Endothelial cell (in vitro differentiated cells): ENCODE measurements at places on chromosomes 6 and 20.
A peak's percentile ranks its signal among the peaks of the same experiment; 100 is the strongest.

- no peak for DNase-seq
Measured at GRCh38 chr6:38688579-38689087, 14.3 kb downstream of the GLO1 start.

DNA sequence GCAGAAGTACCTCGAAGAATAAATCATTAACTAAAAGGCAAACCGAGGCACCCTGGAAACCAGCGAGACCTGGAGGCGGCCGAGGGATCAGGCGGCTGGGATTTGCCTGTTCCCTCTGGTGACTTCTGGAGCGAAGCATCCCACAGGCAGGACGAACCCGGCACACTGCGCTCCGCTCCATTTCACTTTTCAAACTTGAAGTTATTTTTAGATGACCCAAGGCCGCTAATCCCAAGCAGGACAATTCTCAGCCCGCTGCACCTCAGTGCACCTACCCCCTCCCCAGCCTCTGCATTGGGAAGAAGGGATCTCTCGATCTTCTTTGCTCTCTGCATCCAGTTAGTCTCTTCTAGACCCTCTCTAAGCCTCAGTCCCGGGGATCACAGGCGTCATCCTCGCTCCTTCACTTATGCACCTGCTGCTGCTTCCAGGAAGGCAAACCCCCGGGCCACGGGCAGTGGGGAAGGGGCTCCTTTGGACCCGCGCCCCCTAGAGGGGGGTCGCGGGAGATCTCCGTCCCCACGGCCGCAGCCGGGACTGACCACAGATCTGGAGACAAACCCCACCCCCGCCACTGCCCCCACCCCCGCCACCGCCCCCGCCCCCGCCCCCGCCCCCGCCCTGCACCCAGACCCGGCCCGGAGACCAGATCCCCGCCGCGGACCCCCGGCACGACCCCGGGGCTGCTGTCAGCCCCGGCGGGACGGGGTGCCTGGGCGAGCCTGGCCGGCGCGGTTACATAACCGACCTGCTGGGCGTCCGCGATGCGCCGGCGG lies 636 bp downstream of the RCAN2 start:
- peak; percentile 77 for DNase-seq

GRCh38 chr6:43923376-43924221 lies 153.6 kb downstream of the VEGFA start:
- DNase-seq: no peak

DNA sequence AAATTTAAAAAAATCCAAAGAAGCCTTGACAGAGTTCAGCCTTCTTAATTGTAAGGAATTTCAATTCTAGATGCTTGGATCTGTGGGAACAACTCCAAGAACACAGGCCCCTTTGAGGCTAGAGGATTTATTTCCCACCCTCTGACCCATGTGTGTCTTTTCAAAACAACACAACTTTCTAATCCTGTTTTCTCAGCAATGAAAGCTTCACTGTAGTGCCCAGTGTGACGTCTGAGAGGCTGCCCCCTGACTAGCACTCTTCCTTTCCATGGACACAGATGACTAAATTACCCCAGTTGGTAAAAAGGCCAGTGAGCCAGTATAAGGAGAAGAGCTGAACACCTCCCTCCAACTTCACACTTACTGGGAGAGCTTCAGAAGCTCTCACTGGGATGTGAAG lies 16.5 kb upstream of the CCR6 start:
- DNase-seq: no peak

DNA sequence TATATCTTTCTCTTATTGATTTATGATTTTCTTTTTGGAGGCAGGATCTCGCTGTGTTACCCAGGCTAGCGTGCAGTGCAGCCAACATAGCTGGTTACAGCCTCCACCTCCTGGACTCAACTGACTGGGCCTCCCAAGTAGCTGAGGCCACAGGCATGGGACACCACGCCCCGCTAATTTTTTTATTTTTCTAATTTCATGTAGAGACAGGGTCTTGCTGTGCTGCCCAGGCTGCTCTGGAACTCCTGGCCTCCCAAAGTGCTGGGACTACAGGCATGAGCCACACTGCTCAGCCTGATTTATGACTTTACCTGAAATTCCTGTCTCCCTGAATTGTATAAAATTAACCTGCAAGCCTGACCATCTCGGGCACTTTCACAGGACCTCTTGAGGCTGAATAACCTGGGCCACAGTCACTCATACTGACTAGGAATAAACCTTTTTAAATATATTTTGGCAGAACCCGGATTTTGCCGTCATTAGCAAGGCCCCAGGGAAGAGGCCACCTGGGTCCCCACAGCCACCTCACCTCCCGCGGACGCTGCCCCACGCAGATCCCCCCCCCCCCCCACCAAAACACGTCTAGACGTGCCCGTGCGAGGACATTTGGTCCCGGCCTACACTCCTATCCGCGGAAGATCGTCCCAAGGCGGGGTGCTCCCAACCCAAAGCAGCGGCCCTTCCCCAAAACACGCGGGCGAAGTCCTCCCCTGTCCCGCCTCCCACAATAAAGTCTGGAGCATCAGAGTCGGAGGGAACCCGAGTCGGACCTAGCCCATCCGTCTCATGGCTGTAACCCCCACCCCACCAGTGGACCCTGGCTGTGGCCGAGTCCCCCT lies 902 bp downstream of the ZNF337 start:
- DNase-seq: no peak

DNA sequence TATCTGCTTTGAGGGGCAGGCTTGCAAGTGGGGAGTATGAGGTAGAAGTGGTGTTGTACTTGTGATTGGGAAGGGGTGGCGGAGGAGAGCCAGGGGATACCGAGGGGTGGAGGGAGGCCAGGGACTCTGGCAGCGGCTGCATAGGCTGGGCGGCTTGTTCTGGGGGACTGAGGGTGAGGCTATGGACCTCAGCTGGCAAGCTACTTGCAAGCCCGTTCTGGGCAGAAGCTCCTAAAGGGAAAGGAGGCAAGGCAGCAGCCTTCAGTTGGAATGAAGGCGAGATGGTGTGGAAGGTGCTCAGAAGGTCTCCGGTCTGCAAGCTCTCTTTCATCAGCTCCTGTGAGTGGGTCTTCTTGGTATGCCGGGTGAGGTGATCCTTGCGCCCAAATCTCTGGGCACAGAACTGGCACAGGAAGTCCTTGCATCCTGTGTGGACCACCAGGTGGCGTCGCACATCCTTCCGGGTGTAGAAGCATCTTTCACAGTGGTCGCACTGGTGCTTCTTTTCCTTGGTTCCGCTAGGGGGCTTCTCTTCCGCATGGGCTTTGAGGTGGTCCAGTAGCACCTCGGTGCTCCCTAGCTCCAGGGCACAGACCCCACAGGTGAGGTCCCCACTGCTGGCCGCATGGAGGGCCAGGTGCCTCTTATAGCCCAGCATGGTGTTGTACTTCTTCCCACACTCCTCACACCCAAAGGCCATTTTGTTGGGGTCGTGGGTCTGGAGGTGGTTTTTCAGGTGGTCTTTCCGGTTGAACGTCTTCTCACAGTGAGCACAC lies 66.0 kb downstream of the PLAGL1 start:
- peak; percentile 36 for DNase-seq

GRCh38 chr6:11718463-11718862 lies 60.1 kb downstream of the ADTRP start:
- no peak for DNase-seq
